Camera-type eye (tissue), 1 donor: ENCODE measurements at places on chromosomes 2 and 18. TPM values are rescaled to one million over a fixed set of nuclear protein-coding genes. Genes with fewer than 3 reads are reported as not detected.

OTX1 gene
- 6.4 TPM for total RNA-seq

CABYR gene
- total RNA-seq: 7.0 TPM

ONECUT2 gene
- 10.5 TPM for total RNA-seq

SPAST gene
- total RNA-seq: 60.7 TPM

LYG1 gene
- total RNA-seq: 1.5 TPM

ATP6V1B1 gene
- total RNA-seq: 24.9 TPM

LIMS3 gene
- total RNA-seq: 3.5 TPM

TMEM198 gene
- total RNA-seq: 8.6 TPM

SERPINB4 gene
- total RNA-seq: not detected

C2orf76 gene
- total RNA-seq: 19.1 TPM

NEB gene
- total RNA-seq: 208 TPM
